ENCODE measurements at places on chromosomes 2 and 18.

GRCh38 chr18:42105394-42105793 is 150.4 kb downstream of the PIK3C3 start:
- no peak for DNase-seq

DNA sequence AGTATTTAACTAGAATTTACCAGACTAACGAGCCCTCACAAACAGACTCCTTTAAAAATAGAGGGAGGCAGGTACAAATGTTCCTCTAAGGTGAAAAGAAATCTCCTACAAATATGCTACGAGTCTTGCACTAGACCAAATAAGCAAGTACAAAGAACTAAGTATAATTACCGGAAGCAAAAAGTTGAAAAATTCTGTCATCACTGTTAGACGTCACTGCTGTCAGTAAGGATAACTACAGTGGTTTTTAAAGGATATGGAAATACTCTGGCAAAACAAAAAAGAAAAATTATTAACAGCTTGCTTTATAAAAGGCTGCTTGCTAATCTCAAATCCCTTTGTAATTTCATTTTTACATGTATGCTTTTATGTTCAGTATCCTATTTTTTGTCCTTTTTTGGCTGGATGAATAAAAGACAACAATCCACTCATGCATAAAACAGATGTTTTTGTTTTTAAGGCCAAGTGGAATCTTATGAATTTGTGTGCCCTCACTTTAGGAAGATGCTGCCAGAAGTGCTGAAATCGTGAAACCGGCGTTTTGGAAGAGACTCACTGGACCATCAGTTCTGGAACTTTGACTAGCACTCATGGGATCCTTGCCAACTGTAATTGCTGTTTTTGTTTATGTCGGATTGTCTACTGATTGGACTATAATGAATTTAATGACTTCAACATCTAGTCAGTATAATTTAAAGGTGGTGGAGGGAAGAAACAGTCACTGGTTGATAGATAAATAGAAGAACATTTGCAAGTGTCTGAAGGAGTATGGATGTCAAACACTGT is 6.7 kb downstream of the ZNF521 start:
- DNase-seq: no peak

GRCh38 chr2:60459851-60460250 is 93.6 kb downstream of the BCL11A start:
- DNase-seq: no peak

DNA sequence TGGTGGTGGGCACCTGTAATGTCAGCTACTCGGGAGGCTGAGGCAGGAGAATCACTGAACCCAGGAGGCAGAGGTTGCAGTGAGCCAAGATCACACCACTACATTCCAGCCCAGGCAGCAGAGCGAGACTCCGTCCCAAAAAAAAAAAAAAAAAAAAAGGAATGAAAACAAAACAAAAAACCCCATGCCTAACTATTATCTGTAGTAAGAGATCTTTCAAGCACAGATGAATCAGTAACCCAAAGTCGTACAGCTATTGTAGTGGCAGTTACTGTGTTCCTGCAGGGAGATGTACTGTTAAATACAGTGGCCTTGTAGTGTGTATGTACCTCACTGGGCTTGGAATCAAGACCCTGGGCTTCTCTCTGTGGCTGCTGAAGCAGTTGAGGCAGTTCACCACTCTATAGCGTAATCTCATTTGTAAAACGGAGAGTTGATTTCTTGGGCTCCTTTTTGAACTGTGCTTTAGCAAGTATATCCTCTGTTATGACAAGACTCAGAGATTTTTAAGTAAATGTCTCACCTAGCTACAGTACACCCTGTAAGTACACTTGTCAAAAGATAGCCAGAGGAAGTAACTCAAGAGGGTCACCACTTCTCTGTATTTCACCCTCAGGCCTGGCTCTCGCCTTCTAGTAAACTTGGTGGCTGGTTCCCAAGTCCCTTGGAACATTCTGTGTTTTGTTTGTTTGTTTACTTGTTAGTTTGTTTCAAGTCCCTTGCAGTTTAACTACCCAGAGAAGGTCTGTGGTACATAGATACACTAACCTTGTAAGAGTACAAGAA is 109.6 kb upstream of the FOSL2 start:
- DNase-seq: no peak

- DNase-seq: no peak
Observed at GRCh38 chr2:152505495-152505906, 170.5 kb downstream of the FMNL2 start.

DNA sequence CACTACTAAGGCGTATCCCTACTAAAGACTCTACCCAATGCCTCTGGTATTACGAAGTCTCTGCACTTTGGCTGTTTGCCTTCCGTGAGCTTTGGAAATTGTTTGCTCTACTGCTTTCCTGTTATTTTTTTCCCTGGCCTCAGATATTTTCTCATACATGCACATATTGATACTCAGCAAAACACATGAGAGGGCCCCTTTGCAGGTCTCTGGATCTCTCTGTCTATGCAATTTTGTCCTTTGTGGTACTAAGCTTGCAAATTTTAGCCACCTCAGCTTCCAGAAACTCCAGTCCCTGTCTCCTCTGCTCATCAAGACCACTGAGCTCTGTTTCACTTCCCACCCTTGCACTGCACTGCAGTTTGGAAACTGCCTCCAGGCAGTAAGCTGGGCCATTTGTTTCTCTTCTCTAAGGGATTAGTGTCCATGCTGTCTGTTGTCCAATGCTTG is 46.6 kb downstream of the TAF1B start:
- no peak for DNase-seq

DNA sequence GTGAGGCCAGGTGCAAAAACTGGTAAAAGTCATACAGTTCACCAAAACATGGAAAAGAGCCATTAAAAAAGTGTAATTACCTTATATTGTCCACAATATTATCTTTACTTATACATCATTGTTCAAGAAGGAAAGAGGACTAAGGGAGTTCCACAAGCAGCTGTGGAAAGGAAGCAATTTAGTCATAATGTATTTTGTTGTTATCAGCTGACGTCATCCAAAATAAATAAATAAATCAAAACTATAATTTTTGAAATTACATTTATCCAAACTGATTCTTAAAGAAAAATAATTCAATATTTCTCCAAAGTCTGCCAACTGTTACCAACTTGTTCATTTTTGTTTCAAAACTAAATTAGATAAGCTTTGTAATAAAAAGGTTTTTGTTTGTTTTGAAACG is 256.1 kb upstream of the CNTNAP5 start:
- DNase-seq: no peak

GRCh38 chr2:221506469-221506868 is 65.6 kb downstream of the EPHA4 start:
- no peak for DNase-seq
